ENCODE measurements at places on chromosomes 7 and 10.

DNA sequence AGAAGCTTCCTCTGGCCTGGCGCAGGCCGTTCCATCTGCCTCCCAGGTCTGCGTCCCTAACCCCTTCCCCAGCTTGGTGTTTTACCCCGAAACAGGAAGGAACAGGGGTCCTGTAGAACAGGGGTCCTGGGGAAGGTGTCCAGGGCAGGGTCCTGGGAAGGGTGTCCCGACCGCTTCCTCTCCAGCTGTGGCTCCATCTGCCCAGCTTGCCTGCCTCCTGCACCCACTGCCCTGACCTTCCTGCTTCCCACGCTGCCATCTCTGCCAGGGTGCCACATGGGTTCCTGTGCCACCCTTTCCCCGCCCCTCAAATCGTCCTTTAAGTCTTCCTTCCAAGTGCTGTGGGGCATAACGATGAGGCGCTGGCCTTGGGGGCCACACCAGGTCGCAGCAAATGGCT is 32.4 kb downstream of the WDR86 start:
- no peaks in the 10 kb centered on the region for H3K27me3 ChIP-seq
- peaks cover 3% of the 10 kb centered on the region for H3K36me3 ChIP-seq
- peak overlapping the region; percentile 86 for H3K27ac ChIP-seq
- DNase-seq, result no peak

- peaks cover 9% of the 10 kb centered on the region for H3K27me3 ChIP-seq
- H3K27ac ChIP-seq, result no peak overlapping the region
- no peak for DNase-seq
- H3K4me3 ChIP-seq, result no peak overlapping the region
Observed at GRCh38 chr7:145030754-145031153, 194.9 kb upstream of the TPK1 start.

GRCh38 chr7:85220023-85220422 is 33.2 kb upstream of the SEMA3D start:
- DNase-seq, result no peak
- H3K27me3 ChIP-seq, result no peaks in the 10 kb centered on the region
- H3K27ac ChIP-seq, result no peak overlapping the region
- no peak overlapping the region for H3K4me3 ChIP-seq

DNA sequence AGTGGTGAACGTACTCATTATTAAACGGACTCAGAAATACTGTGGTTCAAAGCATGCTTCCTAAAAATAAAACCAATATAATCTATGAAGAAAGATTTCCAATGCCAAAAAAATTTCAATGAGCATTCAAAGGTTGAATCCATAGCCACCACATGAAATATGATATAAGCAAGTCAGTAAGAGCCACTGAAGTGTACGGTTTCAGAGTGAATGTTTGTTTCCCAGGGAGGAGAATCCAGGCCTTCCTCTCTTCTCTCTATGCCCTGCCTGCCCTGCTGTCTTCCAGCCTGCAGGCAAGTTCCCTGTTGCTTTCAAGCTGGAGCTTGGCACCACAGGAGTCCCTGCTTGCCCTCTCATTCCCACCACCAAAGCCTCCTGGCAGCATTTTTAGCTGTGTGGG is 1171.6 kb upstream of the C7orf33 start:
- no peaks in the 10 kb centered on the region for H3K27me3 ChIP-seq
- H3K4me3 ChIP-seq, result no peak overlapping the region
- DNase-seq, result no peak
- H3K36me3 ChIP-seq, result no peaks in the 10 kb centered on the region
- no peak overlapping the region for H3K27ac ChIP-seq

DNA sequence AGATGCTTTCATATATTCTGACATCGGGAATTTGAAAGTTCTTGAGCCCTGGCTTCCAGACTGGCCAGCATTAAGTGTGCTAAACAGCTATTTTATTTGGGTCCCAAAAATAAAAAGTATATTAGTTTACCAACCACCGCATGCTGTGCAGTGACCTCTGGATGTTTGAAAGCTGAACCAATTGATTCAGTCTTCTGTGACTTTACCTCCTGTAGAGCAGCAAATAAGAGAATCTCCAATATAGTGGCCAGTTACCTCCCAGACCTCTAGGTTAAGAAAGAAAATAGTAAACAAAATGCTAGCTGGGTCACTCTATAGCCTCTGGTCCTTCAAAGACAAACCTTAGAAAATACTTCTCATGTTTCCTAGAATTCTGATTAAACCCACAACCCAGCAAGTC is 424.6 kb upstream of the NFE2L3 start:
- no peak for DNase-seq
- no peaks in the 10 kb centered on the region for H3K36me3 ChIP-seq
- H3K4me3 ChIP-seq, result no peak overlapping the region
- no peaks in the 10 kb centered on the region for H3K4me1 ChIP-seq
- H3K27ac ChIP-seq, result no peak overlapping the region

GRCh38 chr7:155733582-155734444 is 78.5 kb downstream of the SHH start:
- H3K4me3 ChIP-seq, result no peak overlapping the region
- H3K27me3 ChIP-seq, result no peaks in the 10 kb centered on the region
- DNase-seq, result no peak
- H3K4me1 ChIP-seq, result peaks cover 40% of the 10 kb centered on the region

DNA sequence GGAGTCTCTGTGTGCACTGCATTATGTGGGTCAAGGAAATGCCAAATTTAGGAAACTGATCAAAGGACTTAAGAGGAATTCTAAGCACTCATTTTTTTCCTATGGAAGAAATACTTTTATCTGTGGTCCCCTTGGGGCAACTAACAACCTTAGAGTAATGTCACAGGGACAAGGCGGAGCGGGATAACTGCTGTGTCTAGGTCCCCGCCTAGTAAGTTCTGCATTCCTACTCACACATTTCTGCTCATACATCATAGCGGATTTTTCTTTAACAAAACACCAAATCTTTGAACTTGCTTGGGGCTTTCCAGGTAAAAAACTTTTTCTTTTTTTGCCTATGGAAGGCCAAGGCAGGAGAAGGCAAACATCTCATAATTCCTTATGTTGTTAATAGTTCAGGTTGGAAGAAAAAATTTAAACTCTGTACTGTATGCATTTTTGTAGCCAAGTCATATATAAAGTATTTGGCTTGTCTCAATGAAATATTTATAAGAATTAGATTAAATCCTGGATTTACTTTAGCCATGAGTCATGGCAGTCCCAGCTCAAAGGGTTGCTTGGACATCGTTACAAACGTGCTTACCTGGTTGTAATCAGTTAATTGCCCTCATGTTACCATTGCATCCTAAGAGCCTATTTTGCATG is 285.0 kb downstream of the PHTF2 start:
- peaks cover 24% of the 10 kb centered on the region for H3K27me3 ChIP-seq
- peaks cover 2% of the 10 kb centered on the region for H3K36me3 ChIP-seq
- H3K27ac ChIP-seq, result no peak overlapping the region
- H3K4me1 ChIP-seq, result no peaks in the 10 kb centered on the region
- no peak for DNase-seq

- no peak overlapping the region for H3K4me3 ChIP-seq
- no peak overlapping the region for H3K27ac ChIP-seq
- no peaks in the 10 kb centered on the region for H3K27me3 ChIP-seq
- DNase-seq, result no peak
- H3K4me1 ChIP-seq, result no peaks in the 10 kb centered on the region
Observed at GRCh38 chr10:81889181-81889769, 14.3 kb downstream of the NRG3 start.

- H3K4me1 ChIP-seq, result no peaks in the 10 kb centered on the region
- H3K27me3 ChIP-seq, result peaks cover 57% of the 10 kb centered on the region
- DNase-seq, result no peak
- no peak overlapping the region for H3K4me3 ChIP-seq
- H3K27ac ChIP-seq, result no peak overlapping the region
Observed at GRCh38 chr7:43018446-43018845, 86.3 kb downstream of the MRPL32 start.

DNA sequence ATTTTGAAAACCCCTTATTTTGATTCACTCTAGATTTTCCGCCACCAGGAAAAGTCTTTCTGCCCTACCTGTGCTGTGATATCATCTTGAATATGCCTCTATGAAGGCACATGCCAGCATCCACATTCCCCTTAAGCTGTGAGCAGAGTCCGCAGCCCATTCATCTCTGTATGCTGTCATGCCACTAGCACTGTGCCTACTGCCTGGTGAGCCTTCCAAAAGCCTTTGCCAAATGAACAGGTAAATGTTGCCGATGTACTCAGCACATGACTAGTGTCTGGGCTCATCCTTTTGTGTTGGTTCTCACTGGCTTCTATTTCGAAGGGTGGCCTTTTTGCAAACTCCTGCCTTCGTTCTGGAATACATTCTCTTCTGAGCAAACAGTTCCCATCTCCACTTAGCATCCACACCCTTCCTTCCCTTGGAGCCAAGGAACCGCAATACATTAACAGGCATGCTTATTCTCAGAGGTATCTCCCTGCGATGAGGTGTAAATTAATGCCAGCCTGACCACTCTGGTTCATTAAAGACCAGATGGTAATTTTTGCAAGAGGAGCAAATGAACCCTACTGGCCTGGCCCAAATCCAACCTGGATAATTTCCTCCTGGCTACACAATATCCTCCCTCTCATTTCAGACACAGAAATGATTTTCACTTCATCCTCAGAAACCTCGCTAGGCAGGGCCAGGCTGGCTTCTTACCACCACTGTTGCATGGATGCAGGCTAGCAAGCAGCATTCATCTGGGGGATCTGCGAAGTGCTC is 339.7 kb upstream of the NFE2L3 start:
- no peaks in the 10 kb centered on the region for H3K36me3 ChIP-seq
- no peak overlapping the region for H3K27ac ChIP-seq
- peaks cover 26% of the 10 kb centered on the region for H3K27me3 ChIP-seq
- DNase-seq, result no peak
- H3K4me3 ChIP-seq, result no peak overlapping the region
- no peaks in the 10 kb centered on the region for H3K4me1 ChIP-seq

DNA sequence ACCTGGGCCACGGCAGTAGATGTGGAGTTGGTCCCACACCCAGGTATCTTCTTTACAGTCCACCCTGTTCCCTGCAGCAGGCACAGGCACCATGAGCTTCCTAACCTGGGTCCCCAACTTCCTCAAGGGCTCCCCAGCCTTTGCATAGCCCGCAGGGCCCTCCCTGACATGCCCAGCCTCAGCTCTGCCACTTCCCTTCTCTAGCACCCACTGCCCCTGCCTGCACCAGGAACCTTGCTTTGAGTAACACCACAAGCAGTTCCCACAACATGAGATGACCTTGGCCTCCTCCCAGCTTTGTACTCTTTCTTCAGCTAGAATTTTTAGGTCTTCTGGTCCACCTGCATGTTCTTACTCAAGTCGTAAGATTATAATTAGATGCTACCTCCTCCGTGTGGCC is 92.2 kb upstream of the ZPBP start:
- no peak overlapping the region for H3K4me3 ChIP-seq
- no peaks in the 10 kb centered on the region for H3K27me3 ChIP-seq
- H3K4me1 ChIP-seq, result peaks cover 14% of the 10 kb centered on the region
- no peak for DNase-seq
- no peak overlapping the region for H3K27ac ChIP-seq

- no peak overlapping the region for H3K4me3 ChIP-seq
- peaks cover 39% of the 10 kb centered on the region for H3K27me3 ChIP-seq
- peaks cover 5% of the 10 kb centered on the region for H3K4me1 ChIP-seq
- H3K27ac ChIP-seq, result no peak overlapping the region
- no peaks in the 10 kb centered on the region for H3K36me3 ChIP-seq
Observed at GRCh38 chr10:25078658-25079431, 62.4 kb downstream of the THNSL1 start.

- H3K36me3 ChIP-seq, result no peaks in the 10 kb centered on the region
- H3K27me3 ChIP-seq, result no peaks in the 10 kb centered on the region
- peaks cover 6% of the 10 kb centered on the region for H3K4me1 ChIP-seq
Observed at GRCh38 chr10:89217057-89217990, 10.2 kb upstream of the CH25H start.

DNA sequence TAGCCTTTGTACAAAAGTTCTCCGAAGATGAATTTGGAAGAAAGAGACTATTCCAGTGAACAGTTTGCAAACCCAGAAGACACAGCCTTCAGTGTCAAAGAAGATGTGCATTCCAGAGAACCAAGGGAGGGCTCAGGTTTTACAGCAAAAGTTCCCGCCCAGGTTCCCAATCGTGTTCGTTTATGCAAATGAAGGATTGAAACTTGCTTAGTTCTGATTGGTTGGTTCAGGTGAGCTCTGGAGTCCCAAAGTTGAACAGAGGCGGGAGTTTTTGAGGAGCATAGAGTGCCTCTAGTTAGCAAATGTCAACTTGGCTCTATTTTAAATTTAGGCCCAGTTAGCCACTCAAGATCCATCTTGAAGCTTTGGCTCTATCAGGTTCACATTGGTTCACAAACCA is 51.3 kb downstream of the TMEM270 start:
- no peak for DNase-seq
- peaks cover 33% of the 10 kb centered on the region for H3K27me3 ChIP-seq
- H3K4me3 ChIP-seq, result no peak overlapping the region
- H3K4me1 ChIP-seq, result no peaks in the 10 kb centered on the region
- peaks cover 4% of the 10 kb centered on the region for H3K36me3 ChIP-seq

GRCh38 chr10:127315888-127316287 is 119.5 kb upstream of the INSYN2A start:
- H3K27ac ChIP-seq, result no peak overlapping the region
- no peak overlapping the region for H3K4me3 ChIP-seq
- no peaks in the 10 kb centered on the region for H3K36me3 ChIP-seq
- H3K4me1 ChIP-seq, result no peaks in the 10 kb centered on the region

DNA sequence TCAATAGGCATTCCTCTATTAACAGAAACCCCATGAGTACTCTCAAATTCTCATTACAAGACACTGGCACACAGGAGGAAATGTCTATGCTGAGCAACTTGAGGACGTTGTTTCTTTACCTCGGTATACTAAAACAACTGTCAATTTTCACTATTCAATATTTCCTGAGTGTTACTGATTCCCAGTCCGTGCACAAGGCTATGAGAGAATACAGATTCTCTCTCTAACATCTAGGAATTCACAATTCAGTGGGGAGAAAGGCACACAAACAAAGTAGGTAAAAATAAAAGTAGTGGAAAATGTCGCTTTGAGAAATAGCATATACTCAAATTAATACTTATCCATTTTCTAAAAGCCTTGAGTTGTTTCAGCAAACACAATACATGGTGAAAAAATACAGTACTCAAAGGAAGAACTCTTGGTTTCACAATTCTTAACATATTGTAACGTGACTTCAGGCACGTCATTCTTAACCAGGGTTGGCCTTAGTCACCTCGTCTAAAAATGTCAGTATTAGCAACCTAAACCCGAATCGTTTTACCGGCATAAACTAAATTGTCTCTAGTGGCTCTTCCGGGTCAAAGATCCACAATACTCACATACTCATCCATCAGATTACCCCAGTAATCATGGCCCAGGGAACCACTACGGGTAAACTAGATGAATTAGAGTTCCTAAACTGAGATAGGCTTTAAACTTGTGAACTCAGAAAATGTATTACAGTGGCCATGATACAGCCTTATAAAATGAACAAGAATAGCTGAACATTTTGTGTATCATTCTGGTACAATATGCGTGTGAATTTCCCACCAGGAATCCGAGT is 1.5 kb downstream of the IPMK start:
- no peaks in the 10 kb centered on the region for H3K27me3 ChIP-seq
- H3K4me1 ChIP-seq, result peaks cover 27% of the 10 kb centered on the region
- DNase-seq, result no peak
- peak overlapping the region; percentile 95 for H3K27ac ChIP-seq
- peaks cover 3% of the 10 kb centered on the region for H3K36me3 ChIP-seq
- H3K4me3 ChIP-seq, result peak overlapping the region; percentile 98

- peaks cover 4% of the 10 kb centered on the region for H3K36me3 ChIP-seq
- peaks cover 10% of the 10 kb centered on the region for H3K4me1 ChIP-seq
- no peak overlapping the region for H3K4me3 ChIP-seq
- peaks cover 41% of the 10 kb centered on the region for H3K27me3 ChIP-seq
- no peak overlapping the region for H3K27ac ChIP-seq
- DNase-seq, result no peak
Observed at GRCh38 chr10:127874671-127875448, 17.9 kb downstream of the CLRN3 start.

GRCh38 chr10:7593905-7594304 is 72.9 kb downstream of the ITIH5 start:
- H3K27me3 ChIP-seq, result peaks cover 24% of the 10 kb centered on the region
- H3K36me3 ChIP-seq, result peaks cover 3% of the 10 kb centered on the region
- no peak overlapping the region for H3K4me3 ChIP-seq
- DNase-seq, result no peak
- peaks cover 5% of the 10 kb centered on the region for H3K4me1 ChIP-seq
- no peak overlapping the region for H3K27ac ChIP-seq

Data from T-helper 17 cell (primary cell).